ENCODE measurements at places on chromosomes 5 and 9.

GRCh38 chr5:33832404-33833236 is 59.2 kb downstream of the ADAMTS12 start:
- DNase-seq = no peak

GRCh38 chr5:891837-892393 is 686 bp downstream of the BRD9 start:
- no peak for DNase-seq

DNA sequence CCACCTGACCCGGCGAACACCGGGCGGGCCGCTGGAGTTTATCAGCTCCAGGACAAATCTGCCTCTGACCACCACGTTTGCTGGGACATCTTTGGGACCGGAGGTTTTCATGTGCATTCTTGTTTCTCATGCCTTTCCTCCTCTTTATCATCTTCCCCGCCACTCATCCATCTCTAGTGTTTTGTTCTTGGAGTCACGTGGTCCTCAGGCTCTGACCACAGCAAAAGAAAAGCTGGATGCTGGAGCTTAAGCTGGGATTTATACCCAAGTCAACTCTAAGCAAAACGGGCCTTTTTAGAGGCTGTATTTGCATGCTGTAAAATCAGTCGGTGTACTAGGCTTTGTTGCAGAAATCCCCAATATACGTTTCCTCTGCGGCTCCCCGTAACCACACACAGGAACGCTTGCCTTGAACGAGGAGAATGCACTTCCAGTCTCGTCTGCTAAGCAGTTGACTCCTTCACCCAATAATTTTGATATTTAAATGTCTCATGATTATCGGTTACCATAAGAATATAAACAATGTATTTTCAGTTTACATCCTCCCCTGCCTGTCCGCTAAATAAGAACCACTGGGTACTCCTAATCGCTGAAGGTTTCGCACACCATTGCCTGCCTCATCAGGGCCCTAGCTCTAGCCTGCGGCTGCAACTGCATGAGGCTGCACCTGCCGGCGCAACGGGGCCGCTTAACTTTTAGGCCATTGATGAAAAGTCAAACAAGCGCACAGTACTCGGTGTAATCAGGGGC is 560 bp upstream of the NDUFS6 start:
- DNase-seq = peak; percentile 27

- no peak for DNase-seq
Measured at GRCh38 chr5:152595405-152595804, 190.3 kb upstream of the NMUR2 start.

DNA sequence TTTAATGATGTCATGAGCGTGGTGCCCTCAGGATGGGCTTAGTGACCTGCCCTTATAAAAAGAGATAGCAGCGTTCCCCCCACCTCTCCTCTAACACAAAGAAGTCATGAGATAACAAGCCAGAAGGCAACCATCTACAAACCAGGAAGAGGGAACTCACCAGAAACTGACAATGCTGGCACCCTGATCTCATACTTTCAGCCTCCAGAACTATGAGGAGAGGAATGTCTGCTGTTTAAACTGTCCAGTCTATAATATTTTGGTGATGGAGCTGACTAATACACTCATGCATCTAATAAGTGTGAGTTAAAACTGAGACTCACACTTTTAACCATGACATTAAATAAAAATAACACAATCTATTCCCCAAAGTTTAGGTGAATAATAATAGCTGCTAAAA is 156.1 kb upstream of the SPEF2 start:
- no peak for DNase-seq

DNA sequence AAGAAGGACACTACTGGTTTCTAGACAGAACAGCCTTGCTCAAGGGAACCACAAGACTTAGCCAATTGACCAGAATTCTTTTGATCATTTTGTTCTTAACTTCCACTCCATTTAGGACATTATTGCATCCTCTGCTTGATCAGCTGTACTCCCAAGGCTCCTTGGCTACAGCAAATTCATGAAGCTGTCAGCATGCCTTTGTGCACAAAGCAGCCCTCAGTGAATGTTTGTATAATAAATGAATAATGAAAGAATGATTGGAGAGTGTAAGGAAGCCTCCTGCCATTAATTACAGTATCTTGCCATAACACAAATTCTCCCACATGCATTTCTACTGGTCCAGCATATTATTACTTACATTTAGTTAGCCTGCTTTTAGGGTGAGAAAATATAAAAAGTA is 449.6 kb downstream of the SLCO4C1 start:
- no peak for DNase-seq

DNA sequence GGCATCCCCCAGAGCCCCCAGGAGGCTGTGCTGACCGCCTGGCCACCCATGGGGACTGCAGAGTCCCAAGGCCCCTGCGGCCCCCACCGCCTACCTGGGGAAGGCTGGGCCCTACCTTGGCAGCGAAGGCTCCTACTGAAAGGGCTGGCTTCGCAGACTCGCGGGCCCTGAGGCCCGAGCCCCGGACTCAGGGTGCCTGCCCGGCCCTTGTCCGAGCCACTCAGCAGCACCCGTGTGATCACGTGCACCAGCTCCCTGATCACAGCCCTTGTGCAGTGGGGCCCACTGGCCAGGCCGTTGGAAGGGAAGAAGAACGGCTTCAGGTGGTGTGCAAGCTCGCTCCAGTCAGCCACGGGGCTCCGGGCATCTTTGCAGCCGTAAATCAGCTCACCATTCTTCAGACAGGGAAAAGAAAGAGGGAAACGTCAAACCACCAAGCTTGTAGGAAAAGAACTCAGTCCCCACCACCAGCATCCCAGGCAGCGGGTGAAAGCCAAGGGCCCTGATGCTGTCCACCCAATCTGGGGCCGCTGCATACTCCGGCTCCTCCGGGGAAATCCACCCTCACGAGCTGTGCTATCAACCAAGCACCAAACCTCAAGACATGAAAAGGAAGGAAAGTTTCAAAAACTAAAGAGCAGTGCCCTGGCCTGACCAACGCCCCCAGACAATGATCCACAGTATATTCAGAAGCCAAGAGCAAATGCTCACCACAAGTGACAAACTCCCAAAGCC is 31.9 kb downstream of the IPPK start:
- no peak for DNase-seq

DNA sequence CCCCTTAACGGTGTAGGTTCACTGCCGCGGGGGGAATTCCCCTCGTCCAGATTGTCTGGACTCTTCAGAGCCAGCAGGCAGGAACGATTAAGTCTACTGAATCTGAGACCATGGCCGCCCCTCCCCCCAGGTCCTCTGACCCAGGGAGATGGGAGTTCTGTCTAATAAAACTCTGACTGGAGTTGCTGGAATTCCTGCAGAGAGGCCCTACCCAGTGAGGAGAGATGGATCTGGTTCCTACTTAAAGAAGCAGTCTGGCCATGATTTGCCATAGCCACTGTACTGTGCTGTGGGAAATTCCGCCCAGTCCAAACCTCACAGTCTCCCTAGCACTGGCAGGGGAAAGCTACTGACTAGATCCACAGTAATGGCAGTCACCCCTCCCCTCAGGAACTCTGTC is 237.7 kb upstream of the RASA1 start:
- no peak for DNase-seq

- no peak for DNase-seq
Measured at GRCh38 chr5:76683816-76684731, 31.9 kb upstream of the F2R start.

- DNase-seq = no peak
Measured at GRCh38 chr9:111514967-111515366, 10.0 kb upstream of the ZNF483 start.

DNA sequence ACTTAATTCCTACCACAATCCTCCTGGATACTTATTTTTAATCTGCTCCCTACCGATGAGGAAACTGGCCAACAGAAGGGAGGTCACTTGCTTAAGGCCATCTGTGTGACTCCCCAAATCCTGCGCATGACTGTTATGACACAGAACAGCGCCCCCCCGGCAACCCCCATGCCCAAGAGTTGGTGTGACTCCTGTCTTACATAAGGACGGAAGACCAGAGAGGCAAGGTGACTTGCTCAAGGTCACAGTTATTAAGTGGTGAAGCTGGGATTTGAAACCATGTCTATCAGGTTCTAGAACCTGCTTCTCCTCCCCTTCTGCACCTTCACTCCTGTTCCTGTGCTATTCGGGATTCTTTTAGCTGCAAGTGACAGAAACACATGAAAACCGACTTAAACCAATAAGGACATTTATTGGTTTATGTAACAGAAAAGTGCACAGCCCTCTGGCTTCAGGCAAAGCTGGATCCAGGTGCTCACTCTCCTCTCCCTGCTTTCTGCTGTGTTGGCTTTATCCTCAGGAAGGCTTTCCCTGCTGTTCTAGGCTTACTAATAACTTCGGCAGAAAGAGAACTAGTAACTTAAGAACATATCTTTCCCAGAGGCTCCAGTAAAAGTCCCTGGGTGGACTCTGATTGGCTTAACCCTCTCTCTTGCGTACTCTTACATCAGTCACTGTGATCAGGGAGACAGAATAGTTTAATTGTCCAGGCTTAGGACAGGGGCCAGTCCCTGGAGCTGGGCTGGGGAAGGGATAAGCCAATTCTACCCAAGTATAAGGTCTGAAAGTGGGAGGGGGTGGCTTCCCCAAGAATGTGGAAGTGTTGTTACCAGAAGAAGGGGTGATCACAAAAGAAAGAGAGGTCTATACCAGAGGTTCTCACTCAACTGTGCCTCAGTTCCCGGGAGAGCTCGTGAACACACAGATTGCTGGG is 43.7 kb downstream of the FGF18 start:
- DNase-seq = no peak

- no peak for DNase-seq
Measured at GRCh38 chr9:98862936-98863335, 55.5 kb downstream of the GALNT12 start.

DNA sequence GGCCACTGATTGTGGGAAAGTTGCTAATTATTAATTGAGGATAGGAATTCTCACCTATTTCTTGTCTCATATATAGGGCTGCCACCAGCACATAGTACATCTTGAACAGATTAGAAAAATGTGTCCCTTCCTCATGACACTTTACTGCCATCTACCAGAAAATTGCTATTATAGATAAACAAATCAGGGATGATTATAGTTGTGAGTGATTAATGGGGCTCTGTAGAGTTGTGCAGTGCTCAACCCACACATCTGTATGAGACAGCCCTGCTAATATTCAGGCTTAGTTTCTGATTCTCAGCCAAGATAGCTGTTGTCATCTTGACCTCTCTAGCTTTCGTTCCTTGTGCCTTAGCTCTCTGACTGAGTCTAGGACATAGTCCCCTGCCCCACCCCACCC is 373.3 kb downstream of the TLE4 start:
- no peak for DNase-seq

GRCh38 chr5:66080664-66081063 is 63.4 kb upstream of the SREK1 start:
- no peak for DNase-seq

GRCh38 chr5:102797322-102797884 is 42.3 kb downstream of the PAM start:
- DNase-seq = no peak

DNA sequence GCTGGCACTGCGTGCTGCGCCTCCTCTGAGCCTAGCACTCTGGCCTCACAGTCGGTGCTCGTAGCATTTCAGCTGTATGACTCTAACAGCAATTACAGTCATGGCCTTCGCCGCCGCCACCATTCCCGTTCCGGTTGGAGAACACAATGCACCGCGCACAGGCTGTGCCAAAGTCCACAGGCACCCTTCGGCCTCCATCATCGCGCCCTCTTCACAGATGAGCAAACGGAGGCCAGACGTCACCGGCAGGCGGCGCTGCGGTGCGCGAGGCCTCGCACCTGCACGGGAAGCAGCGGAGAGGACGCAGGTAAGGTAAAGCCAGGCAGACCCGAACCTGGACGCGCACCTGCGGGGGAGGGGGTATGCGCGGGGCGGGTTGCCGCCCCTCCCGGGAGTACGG is 128.9 kb downstream of the BARX1 start:
- DNase-seq = peak; percentile 9

DNA sequence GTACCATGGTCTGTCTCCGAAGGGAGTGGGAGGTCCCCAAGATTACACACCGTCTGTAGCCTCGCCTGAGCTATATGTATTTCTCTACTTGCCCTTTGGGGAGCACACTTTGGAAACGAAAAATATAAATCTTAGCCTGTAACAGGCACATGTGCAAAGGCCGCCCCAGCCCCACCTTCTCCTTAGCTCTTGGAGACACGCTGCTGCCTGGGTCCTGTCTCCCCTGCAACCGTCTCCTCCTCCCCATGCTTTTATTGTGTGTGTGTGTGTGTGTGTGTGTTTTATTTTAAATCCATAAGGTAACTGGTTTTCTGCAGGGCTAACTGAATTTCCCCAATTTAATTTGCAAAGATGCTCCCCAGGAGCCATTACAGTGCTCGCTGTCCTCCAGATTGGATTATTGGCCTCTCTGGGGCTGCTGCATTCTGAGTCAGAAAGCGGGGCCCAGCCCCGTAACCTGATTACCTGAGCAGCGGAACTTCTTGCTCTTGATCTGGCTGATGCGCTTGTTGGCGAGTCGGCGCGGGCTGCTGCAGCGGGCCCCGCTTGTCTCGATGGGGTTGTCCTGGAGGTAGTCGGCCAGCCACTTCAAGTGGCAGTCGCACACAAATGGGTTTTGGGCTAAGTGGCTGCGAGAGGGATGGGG is 193.3 kb upstream of the PANK3 start:
- no peak for DNase-seq

DNA sequence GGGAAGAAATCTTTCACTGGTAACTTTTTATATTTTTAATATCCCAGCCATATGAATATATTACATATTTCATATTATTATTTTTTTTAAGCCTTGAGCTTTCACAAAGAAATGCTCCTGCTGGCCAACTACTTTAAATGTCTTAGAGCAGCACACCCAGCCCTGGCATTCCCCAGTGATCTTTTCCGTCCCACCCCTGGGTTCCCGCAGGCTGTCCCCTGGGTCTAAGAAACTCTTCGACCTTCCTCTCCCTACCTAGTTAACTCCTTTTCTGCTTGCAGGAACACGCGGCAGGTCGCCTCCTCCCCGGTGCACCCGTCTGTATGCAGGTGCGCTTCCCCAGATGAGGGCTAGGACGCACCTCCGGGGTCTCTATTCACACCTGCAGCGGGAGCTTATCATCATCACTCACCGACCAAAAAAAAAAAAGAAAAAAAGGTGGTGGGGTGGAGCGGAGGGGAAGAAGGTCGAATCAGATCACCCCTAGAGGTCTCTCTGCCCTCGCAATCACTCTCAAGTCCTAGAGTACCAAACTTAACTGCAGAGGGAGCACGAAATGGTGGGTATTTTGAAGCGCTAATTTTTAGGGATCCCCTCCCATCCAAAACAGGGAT is 696 bp downstream of the ZFP62 start:
- peak; percentile 53 for DNase-seq

All from hematopoietic multipotent progenitor cell treated with erythropoietin and hydrocortisone succinate and interleukin-3 and kit ligand, for 15 days (in vitro differentiated cells).